ENCODE measurements at places on chromosomes 16 and 17.

DNA sequence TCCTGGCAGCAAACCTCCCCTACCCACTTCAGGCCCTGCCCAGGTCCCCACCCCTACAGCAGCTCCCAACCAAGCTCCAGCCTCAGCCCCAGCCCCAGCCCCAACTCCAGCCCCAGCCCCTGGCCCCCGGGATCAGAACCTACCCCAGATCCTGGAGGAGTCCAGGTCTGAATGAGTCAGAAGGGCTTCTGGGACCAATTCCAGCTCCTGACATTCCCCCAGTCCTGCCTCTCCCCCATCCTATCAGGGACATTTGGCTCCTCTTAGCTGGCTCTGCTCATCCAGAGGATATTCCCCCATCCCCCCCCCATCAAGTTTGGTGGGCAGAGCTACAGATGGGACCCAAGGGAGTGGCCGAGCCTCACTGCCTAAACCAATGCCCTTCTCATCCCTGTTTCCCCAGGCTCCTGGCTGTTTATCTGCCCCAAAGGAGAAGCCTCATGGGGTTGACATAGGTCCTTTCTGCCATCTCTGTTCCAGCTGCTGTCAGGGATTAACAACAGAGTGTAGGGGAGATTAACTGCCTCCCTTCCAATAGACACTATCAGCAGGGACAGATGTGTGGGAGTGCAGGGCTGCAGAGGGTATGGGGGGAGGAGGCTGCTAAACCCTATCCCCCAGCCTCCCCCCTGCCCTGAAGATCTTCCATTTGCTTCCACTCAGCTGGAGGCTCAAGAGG lies 16.5 kb downstream of the CNTNAP1 start:
- DNase-seq = no peak

DNA sequence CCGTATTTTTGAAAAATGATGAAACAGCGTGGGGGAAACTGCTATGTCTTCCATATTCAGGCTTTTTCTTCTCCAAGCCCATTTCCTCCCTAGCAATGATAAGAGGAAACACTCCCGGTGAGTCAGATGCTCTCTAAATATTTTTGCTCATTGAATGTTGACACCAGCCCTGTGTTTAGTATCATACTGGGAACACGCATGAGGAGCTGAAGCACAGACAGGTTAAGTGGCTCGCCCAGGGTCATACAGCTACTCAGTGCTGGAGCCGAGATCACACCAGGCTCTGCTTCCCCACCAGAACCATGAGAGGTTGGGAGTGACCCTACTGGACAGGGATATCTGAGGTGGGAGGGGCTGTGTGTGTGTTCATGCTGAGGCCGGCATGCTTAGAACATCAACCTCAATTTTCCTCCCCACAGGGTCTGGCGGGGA lies 37.8 kb upstream of the ADGRG1 start:
- no peak for DNase-seq

DNA sequence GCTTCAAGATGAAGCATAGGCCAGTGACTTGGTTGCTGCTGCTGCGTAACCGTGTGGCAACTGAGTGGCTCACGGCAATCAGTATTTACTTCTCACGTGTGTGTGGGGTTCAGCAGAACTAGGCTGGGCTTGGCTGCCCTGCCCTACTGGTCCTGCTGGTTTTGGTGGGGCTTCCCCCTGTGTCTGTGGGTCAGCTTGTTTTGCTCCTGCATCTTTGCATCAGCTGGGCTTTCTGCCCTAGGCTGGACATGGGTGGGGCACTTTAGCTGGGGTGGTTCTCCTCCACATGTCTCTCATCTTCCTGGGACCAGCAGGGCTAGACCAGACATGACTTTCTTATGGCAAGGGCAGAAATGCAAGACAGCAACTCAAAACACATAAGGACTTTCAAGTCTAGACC lies 550.5 kb downstream of the MAF start:
- no peak for DNase-seq

GRCh38 chr17:2050300-2051060 lies 4.4 kb upstream of the HIC1 start:
- peak; percentile 90 for DNase-seq

DNA sequence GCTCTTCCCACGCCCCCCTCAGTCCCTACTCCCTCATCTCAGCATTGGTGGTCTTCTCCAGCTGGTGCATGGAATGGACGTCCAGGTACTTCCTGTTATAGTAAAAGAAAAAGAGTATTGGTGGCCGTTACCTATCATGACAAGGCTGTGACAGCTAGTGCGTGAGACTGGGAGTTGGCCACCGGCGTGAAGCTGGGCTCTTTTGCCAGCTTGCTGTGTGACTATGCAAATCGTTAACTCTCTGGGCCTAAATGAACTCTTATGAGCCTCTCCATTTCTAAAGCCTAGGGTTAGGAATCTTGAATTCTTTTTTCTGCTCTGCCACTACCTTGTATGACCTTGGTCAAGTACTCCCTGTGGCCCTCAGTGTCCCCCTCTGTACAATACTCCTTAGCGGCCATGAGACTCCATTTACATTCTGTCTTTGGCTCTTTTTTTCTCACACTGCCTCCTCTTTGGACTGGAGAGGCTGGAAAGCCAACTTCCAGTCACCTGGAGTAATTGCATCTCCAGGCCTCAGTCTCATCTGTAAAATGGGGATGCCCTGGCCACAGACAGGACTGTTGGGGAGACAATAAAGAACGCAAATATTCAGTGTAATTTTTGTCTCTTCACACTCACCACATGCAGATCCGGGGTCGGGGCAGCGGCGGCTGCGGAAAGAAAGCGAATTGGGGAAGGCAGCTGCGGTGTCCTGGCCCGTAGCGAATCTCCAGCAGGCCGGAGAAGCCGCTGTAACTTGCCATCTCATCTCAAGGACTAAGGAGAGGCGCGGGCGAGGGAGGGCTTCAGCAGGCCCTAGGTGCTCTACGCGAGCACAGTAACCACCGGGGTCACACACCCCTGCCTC lies 1.1 kb downstream of the CFAP119 start:
- no peak for DNase-seq

DNA sequence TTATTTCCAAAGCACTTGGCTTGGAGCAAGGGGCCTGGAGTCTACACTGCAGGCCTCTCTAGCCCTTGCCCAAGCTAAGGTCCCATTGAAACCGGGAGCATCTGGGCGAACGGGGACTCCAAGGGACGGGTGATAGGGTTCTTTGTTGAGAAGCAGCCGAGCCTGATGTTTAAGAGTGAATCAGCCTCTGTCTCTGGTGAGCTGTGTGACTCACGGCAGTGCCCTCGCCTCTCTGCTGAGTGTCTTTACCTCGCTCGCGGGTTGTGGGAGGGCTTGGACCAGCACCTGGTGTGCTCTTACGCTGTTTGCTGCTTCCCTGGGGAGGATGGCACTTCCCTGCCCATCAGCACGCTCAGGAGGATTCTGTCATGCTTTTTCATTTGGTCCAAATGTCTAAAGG lies 1.3 kb downstream of the HGS start:
- peak; percentile 81 for DNase-seq

DNA sequence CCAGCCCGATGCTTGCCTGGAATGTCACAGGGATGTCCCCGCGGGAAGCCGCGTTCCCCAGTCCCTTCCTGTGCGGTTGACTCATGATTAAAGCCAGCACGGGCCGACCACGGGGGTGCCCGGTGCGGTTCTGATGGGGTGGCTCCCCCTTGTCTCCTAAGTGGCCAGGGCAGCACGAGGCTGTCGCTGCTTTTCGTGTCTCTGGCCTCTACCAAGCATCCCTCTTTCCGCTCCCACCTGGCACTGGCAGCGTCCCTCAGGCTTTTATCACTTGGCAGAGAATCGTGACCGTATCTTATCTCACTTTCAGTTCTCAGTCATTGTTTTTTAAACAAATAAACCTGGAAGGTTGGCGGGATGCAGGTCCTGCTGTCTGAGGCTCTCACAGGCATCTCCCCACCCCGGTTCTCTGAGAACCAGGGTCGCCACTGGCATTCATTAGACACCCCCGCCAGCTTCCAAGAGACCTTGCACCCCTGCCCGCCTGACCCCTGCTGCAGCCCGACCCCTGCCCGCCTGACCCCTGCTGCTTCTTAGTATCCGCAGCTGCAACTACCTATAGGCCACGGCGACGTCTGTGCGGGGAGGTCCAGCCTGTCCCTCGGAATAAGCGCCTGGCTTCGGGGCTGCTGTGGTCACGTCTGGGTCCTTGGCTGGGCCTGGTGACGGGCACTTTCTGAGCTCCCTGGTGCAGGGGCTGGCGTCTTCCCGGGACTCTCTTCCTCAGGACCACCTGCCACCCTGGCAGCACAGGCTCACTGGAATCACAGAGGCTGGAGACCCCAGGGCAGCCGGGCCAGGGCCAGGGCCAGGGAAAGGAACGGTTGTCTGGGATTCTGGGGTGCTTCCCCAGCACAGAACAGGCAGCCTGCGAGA lies 7.5 kb downstream of the C1QTNF8 start:
- no peak for DNase-seq

DNA sequence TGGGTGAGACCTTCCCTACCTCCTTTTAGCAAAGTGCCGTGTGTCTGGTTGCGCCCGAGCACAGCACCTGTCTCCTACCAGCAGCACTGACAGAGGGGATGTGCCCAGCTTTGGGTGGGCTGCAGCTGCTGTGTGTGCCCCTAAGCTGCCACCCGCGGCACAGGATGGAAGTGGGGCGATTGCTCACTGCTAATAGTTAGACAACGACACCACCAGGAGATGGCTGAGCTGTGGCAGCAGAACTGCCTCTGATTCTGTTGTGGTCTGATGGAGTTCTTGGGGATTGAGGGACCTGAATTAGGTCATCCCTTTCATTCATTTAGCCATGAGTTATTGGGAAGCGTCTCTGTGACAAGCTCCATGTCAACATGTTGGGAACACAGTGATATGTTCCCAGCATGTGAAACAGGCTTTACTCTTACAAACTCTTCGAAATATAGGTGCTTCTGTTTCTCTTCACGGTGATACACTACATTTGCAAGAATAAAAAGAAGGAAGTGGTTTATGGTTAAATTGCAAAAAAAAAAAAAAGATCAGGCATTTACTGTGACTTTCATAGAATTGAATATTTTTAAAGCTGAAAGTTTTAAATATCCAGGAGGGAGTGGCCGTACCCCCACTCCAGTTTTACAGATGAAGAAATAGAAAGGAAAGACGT lies 184.4 kb downstream of the MAF start:
- peak; percentile 65 for DNase-seq

DNA sequence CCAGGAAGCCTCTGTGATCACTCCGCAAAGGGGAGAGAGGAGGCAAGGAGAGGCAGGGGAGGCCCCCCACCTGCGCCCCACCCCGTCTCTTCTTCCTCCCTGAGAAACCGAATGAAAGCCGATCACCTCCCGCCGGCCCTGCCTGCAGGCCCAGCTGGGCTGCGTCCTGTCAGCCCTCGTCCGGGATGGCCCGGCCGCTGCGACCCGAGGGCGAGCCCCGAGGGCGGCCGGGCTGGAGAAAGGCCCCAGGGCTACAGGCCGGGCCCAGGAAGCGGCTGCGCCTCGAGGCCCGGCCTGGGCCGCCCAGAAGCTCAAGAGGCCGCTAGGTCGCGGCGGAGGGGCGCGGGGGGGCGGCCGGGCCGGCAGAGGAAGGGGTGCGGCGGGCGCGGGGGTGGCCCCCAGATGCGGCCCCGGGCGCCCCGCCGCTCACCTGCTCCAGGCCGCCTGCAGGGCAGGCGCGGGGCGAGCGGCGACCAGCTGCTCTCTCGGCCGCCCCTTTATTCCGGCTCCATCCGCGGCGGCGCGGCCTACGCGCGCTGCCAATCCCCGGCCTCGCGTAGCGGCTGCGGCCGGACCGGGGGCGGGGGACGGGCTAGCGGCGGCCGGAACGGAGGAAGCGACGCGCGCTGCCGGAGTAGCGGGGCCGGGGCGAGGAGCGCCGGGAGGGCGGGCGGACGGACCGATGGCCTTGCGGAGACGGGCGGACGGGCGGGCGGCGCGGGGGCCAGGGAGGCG lies at the start of gene ZNF319:
ZNF319 (minus strand) TSS at position 702 of the 735 bp plus-strand sequence. CDS start 2,407 bp downstream, outside the sequence.
- DNase-seq = no peak

GRCh38 chr17:51423421-51424160 lies 163.2 kb downstream of the UTP18 start:
- no peak for DNase-seq

GRCh38 chr16:77183137-77183536 lies 7.9 kb upstream of the MON1B start:
- DNase-seq = no peak
